ENCODE measurements at places on chromosomes 1 and 21.

DNA sequence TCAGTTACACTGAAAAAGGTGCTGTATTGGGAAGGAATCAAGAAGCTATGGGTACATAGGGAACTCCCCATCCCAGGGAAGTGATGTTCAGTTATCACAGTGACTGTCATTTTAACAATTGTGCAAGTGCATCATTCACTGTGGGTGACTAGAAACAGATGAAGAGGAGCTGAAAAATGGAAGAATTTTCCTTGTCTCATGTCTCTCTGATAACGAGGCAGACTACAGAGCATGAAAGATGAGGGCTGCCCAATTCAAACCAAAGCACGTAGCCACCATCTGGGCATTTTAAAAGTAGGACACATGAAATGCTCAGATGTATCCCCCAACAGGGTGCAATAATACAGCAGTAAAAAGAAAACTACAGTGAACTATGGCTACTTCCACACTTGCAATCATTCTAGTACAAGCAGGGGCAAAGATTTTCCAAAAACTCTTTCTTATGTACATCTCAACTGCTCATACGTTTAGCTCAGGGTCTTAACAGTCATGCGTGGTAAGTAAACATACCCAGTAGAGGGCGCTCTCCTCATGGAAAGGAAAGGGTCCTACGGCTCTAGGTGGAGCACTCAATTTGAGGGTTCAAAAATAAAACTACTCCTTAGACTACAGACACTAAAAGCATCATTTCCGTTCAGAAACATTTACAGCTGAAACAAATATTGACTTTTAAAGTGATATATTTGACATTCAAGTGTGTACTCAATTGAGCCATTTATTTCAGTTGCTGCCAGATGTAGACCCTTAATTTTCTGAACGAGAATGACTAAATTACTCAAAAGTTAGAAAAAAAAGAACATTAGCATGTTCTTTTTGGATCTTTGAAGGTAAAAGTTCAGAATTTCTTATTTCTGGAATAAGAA is 143.2 kb downstream of the KCTD3 start:
- DNase-seq: peak; percentile 85

GRCh38 chr1:93670141-93670540 is 11.5 kb downstream of the BCAR3 start:
- DNase-seq: peak; percentile 89

GRCh38 chr1:106700211-106700610 is 356.3 kb upstream of the PRMT6 start:
- DNase-seq: no peak

DNA sequence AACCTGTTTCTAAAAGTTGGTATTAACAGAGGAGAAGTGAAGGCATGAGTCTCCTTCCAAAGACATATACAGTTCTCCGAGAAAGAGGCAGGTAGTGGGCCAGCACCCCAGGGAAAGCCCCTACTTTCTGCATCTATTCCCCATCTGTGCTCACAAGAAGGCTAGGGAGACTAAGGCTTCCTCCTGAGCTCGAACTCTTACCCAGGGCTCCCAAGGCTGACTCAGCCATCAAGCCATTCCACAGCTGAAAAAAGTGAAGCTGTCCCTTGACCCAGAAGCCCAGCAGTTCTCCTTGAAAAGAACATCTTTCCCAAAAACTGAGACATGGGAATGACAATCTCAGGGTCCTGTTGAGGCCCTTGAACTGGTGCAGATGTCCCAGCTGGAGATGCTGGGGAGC is 1.9 kb upstream of the PADI3 start:
- no peak for DNase-seq

GRCh38 chr21:44677881-44678280 is 4.1 kb downstream of the KRTAP12-1 start:
- no peak for DNase-seq
